ENCODE measurements at places on chromosomes 2 and 18.

GRCh38 chr2:85353876-85354285 lies 447 bp downstream of the RETSAT start:
- peak; percentile 11 for DNase-seq

- no peak for DNase-seq
Observed at GRCh38 chr2:121321476-121321875, 36.5 kb upstream of the TFCP2L1 start.

DNA sequence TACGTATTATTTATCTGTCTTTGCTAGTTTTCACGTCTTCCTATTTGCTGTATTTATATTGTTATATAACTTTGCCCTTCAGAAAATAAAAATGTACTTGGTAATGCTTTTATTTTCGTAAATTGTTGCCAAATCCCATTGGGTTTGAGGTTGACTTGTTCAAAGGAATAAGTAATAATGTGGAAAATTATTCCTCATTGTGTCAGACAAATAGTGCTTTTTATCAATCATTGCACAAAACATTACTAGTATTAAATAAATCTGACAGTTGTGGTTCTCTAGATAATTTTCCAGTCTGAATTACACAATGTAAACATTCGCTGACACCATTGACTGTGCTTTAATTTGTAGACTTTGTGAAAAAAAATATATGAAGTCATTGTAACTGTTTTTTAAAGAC lies 798.3 kb upstream of the TMEFF2 start:
- no peak for DNase-seq

DNA sequence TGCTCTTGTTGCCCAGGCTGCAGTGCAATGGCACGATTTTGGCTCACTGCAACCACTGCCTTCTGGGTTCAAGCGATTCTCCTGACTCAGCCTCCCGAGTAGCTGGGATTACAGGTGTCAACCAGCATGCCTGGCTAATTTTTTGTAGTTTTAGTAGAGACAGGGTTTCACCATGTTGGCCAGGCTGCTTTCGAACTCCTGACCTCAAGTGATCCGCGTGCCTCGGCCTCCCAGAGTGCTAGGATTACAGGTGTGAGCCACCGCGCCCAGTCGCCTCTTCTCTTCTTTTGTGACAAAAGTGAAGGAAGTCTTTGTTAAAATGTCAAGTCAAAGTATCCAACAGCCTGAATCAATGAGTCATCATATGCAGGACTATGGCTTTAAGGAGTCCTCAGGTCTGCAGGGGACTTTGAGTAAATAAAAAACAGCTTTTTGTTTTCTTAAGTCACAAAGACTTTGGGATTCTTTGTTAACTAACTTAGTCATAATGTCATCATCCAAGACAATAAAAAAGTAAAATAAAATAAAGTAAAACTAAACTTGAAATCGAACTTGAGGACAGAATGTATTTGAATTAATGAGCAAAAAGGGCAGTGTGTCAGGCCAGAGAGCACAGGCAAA lies 1153.2 kb downstream of the SUCLG1 start:
- DNase-seq = no peak

- no peak for DNase-seq
Observed at GRCh38 chr2:36705326-36706020, 9.0 kb downstream of the VIT start.

DNA sequence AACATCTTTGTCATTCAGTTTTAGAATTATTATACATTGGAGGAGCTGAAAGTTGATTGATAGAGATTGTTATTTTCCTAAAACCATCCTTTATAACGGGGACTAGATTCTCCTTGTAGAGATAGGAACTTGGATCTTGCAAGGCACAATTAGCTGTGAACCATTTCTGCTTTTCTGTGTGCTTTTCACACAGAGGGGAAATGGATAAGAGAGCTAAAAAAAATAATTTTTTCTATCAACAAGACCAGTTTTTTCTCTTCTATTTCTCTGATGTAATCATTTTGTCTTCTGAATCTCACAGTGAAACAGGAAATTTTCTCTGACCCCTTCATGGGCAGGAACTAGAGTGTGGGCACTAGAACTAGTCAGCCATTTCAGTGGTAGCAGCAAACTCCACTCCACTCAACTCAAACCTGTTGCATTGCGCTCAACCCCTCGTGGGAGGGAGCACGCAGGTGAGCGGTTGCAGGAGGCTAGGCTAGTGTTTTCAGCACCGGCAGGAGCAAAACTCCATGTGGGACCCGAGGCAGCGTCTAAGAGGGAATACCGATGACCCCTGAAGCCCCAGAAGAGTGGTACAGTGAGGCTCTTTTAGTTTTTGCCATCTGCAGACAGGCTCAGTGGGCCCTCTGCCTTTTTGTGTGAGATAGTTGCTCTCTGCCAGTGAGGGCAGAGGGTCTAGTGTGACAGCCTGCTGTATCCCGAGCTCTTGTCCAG lies 24.0 kb upstream of the SLC39A10 start:
- DNase-seq = no peak

- DNase-seq = no peak
Observed at GRCh38 chr18:7464245-7464966, 102.7 kb upstream of the PTPRM start.

DNA sequence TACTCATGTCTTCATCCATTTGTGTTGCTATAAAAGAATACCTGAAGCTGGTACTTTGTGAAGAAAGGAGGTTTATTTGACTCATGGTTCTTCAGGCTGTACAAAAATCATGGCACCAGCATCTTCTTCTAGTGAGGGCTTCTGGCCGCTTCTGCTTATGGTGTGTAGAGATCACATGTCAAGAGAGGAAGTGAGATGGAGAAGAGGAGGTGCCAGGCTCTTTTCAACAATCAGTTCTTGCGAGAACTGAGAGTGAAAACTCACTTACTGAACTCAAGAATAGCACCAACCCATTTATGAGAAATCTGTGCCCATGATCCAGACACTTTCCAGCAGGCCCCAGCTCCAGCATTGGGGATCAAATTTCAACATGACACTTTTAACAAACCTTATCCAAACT lies 30.0 kb upstream of the BARD1 start:
- no peak for DNase-seq

DNA sequence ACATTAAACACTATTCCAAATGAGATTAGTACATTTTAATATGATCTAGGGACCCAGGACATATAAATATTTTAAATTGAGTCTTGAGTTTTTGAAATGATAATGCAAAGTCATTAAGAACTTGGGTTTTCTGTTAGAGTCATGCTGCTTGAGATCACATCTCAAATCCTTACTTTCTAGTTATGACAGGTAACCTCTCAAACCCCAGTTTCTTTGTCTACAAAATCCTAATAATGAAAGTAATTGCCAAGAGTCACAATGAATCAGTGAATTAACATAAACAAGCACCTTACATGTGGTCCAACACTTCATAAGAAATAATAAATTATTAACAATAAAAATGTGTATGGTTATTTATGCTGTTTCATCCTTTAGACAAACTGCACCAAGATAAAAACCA lies 607.6 kb downstream of the LRP1B start:
- no peak for DNase-seq

DNA sequence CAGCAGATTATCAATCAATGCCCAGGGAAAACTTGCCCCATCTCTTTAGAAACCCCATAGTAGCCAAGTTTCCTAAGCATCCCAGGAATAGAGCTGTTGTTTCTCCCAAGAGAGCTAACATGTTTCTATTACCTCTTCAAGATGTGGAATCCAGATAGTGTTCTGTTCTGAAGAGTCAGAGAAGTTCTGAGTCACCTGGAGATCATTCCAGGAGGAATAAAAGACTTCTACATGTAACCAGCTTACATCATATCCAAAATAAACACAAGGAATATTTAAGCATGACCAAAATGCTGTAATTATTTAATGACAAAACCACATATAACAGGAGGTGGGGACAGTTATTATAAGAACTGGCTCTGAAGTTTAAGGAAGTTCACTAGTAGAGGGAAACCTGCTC lies 51.0 kb upstream of the GORASP2 start:
- no peak for DNase-seq

DNA sequence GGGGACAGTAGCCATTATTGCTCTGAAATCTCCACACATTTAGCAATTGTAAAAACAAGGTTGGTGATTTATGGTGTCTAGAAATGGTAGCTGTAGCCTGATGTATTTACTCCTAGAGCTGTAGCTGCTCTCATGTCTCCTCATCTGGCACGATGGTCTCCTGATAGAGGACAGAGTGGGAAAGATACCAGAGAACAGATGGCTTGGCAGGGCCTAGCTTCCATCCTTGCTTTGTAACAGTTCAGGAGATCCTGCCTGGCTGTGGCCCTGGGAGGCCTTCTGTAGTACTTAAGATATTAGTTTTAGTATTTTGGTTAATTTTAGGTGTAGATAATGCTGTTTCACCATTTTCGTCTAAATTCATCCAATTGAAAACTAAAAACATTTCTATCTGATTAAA lies 6.7 kb downstream of the ATG16L1 start:
- DNase-seq = no peak

DNA sequence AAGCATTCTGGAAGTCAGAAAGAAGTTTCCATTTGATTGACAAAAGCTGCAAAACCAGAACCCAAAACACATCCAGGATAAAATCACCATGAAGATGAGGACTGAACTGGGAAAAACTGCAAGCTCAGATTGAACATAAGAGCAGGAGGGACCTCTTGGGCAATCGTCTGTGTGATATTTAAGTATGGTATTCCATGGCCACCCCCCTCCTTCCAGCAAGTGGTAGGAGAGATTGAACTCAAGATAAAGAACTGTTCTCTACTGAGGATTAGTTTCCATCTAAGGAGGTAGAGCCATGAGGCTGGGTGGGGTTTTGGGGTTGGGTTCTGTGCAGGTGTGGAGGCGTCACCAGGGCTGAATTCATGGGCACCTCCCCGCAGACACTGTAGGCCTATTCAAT lies 251.1 kb downstream of the NCKAP5 start:
- DNase-seq = no peak

DNA sequence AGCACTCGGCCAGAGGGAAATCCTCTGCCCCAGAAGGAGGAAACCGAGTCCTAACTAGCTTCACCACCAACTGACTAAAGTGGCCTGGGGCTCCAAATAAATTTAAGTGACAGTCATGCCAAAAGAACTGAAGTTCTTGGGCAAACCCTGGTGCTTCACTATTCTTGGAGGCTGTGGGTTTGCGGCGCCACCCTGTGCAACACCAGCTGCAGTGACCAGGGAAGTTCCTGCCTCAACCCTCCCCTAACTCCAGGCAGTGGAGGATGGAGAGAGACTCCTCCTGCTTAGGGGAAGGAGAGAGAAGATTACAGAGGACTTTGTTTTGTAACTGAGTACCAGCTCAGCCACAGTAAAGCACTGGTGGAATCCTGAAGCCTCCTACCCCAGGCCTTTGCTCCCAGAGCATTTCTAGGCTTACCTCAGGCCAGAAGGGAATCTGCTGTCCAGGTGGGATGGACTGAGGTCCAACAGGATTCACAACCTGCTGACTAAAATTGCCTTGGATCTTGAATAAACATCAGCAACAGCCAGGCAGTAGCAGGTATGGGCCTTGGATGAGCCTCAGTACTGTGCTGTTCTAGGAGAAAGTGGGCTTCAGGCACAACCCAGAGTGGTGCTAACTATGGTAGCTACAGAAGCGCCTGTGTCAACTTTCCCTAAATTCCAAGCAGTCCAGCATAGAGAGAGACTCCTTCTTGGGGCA lies 29.4 kb upstream of the BMP10 start:
- no peak for DNase-seq

DNA sequence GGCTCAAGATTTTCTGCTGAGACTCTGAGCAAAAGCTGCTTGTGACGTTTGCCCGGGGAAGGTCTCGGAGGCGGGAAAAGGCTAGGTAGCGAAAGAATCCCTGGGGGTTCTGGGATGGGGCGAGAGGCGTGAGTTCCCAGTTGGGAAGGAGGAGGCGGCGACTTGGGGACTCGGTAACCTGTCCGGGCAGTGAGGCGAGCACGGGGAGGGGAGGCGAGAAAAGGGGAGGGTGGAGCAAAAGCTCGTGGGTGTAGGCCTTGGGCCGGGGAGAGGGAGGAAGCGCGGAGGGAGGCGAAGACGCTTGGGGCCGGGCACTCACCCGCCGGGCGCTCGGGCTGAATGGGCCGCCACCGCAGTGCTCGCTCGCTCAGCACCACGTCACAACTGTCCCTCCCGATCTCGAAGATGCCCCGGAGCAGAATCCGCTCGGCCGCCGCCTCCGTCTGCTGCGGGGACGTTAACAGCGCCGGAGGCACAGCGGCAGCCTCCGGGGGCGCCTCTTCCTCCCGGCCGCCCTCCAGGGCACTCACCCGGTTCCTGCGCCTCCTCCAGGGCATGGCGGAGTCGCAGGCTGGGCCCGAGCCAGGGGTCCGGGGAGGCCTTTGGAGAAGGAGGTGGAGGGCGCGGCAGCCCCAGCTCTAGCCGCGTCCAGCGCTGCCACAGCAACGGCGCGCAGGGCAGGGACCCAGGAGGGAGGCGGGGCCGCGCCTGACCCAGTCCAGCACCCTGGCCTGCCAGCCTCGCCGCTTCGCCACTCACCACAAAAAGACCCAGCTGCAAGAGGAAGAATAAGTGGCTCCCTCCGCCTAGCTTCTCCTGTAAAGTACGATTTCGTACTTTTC lies at the start of gene CERKL:
CERKL (minus strand) TSS at position 656 of the 842 bp plus-strand sequence; CDS start at position 557, 99 bp downstream.
- DNase-seq = no peak

- no peak for DNase-seq
Observed at GRCh38 chr2:237407700-237408099, 6.3 kb downstream of the COL6A3 start.

DNA sequence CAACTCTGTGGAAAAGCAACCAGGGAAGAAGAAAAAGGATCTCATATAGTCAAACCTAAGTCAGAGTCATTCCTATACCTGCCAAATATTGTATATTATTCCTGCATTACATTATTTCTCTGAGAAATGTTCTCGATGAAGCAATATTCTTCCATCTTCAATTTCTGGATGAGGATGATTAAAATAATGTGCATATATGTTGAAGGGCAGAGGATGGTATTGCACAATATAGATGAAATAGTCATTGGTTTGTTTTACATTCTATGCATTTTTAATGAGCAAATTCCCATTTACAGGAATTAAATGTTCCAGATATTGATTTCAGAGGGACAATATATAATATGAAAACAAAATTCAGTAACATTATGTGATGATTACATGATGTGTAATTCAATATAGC lies 545.2 kb downstream of the STK39 start:
- DNase-seq = no peak

DNA sequence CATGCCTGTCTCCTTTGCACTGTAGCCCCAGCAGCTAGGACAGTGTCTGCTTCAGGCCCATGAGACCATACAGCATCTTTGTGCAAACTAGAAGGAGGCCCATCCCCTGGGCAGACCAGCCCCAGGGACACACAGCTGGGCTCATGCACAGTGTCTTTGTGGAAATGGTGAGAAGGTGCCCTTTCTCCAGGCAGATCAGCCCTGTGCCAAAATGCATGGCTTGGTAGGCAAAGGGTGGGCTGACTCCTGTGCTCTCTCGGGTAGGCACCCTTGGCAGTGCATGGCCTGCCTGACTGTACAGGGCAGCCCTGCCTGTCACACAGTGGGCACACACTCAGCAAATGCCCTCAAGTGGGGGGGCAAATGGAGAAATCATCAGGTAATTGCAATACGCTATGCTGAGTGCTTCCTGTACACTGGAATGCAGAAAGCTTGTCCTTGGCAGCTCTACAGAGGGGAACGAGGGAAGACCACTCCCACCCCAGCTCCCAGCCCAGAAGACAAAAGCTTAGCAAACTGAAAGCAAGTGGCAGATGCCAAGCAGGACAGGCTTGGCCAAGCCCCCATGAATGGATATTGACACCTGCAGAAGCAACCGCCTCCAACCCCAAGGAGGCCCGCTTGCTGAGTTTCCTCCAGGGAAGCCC lies 21.6 kb downstream of the TNS1 start:
- no peak for DNase-seq
